ENCODE measurements at places on chromosomes 7 and 10. TPM values are rescaled to one million over a fixed set of nuclear protein-coding genes. Genes with fewer than 3 reads are reported as not detected.

DNA sequence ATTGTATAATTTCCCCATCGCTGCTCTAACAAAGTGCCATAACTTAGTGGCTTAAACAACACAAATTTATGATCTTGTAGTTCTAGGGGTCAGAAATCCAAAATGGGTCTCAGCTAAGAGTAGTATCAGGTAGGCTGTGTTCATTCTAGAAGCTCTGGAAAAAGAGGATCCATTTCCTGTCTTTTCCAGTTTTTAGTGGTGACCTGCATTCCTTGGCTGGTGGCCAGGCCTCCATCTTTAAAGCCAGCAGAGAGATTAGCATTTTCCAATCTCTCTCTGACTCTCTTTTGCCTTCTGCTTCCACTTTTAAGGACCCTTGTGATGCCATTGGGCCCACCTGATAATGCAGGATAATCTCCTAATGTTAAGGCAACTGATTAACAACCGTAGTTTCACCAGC lies 41.0 kb upstream of the C10orf120 start:
- DNase-seq = no peak

DNA sequence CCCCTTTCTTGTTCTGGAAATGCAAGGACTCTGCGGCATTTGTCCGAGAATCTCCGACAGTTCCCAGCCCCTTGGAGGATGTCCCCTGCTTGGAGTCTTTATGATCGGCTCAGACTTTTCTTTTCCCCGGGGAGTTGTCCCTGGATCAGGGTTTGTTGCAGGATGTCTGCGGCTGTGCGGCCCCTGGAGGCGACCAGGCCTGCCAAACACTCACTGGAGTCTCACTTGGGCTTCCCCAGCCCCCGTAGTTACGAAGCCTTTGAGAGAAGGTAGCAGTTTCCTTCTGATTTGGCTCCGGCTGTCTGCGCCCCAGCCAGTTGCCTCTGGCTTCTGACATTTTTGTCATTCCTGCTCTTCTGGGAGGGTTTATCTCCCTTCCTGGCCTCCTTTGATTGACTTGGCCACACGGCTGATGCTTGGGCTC lies 16.1 kb downstream of the COL26A1 start:
- DNase-seq = peak; percentile 62

DNA sequence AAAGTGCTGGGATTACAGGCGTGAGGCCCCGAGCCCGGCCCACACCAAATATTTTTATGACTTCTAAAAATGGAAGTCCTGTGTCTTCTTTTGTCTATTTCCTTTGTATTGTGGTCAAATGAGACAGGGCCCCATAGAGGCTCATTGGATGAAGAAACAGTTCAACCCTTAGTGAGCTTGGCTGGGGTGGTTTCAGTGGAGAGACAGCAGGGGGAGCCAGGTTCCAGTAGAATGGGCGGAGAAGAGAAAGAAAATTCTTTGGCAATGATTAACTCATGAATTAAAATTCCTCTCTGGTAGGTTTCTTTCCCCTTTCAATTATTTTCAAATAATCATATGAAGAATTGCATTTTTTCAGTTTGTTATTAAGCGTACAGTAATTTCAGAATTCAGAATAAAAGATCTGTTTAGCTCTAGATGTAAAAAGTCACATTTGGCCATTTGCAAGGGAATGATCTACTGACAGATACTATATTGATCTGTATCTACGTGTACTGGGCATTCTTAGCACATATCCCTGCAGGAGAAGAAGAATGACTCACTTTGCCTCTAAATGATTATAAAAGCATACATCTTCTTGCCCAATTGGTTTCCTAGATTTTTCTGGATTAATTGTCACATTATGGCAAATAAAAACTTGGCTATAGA lies 43.2 kb downstream of the PNLIPRP3 start:
- DNase-seq = peak; percentile 71

GRCh38 chr7:5396999-5397663 lies 26.5 kb downstream of the TNRC18 start:
- peak; percentile 75 for DNase-seq

DNA sequence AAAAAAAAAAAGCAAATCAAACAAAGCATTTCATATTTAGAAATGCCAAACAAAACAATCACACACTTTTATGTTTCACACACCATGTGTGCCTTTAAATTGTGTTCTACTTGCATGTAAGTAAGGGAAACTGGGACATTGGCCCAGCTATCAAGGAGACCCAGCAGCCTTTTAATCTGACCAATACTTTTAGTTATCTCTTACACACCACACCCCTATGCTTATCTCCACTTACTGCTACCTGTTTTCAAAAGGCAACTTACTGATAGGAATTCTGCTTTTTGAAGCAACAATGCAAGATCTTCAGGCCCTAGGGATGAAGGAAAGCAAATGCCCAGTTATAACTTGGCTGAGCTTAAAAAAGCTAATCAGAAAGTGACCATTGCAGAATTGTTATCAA lies 1244.8 kb upstream of the SORCS1 start:
- no peak for DNase-seq

DNA sequence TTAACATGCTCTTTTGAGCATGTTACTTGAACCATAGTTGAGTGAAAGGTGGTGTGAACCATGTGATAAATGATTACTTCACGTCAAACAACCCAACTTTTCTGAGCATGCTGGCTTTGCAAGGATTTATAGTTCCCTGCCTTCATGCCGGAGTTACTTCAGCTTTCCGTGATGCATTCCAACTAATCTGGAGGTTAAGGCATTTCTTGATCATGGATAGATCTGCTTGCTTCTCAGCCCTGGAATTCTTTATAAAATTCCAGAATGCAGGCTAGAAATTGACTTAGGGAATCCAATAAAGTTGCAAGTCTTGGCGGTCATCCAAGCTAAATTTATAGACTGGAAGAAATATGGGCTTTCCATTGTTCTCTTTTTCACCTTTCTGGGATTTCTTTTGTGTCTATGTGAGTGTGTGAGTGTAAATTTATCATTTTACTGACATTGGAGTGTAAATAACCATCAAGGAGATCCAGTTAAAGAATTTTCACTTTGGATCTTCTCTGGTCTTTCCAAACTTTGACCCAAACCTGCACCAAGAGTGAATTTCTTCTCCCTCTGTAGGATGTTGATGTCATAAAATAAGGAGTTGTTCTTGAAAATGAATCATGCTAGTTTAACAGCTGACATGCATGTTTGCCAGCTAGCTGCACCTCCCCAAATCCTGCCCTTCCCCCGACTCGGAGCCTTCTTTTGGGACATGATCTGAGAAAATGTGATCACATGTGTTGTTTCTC lies 289.0 kb downstream of the TWIST1 start:
- DNase-seq = no peak

DNA sequence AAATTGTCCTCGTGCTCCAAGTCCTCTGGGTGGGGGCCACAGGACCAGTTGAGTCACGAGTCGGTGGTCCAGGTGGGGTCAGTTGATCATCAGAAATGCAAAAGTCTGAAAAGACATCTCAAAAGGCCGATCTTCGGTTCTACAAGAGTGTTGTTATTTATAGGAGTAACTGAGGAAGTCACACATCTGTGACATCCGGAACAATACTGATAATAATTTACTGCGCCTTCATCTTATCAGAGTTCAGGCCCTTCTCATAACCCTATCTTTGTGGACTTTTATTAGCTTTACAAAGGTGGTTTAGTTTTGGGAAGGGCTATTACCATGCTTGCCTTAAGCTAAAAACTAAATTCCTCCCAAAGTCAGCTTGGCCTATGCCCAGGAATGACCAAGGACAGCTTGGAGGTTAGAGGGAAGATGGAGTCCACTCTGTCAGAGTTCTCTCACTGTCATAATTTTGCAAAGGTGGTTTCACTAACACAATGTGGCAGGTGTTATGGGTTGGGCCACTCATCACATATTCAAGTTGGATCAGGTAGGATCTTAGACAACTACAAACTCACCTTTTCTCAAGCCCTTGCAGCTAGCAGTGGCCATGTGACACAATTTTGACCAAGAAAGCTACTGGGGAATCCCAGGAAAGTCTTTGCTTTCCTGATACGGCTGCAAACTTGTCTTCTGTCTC lies 54.7 kb upstream of the CHST3 start:
- no peak for DNase-seq

GRCh38 chr7:80858141-80858903 lies 60.5 kb downstream of the SEMA3C start:
- no peak for DNase-seq

DNA sequence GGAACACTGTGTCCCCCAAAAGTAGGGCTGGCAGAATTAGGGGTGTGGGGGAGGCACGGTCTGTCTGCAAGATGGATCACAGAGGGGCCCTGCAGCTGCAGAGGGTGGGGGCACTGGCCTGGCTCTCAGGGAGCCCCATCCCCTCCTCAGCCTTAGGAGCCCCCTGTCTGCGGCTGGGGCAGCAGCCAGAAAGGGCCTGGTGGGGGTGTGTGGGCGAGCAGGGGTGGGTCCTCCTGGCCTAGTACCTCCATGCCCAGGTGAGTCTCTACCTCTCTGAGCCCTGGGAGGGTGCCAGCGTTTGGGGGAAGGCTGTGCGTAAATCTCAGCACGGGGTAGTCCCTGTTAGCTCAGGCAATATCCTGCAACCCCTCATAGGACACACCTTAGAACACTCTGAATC lies 280.5 kb upstream of the PPP2R2D start:
- DNase-seq = no peak

Gene DYDC1
- not detected for total RNA-seq

Gene ELFN1
- 16.0 TPM for total RNA-seq

Gene RBP4
- total RNA-seq = 1.1 TPM

Gene GBX1
- total RNA-seq = 0.62 TPM

Gene MRLN
- total RNA-seq = not detected

Gene GRB10
- total RNA-seq = 92.9 TPM

Gene VWA2
- total RNA-seq = 0.21 TPM

Gene RAB11FIP2
- 9.6 TPM for total RNA-seq

All from H7 (cell line).